ENCODE measurements at places on chromosomes 1 and 21. TPM values are rescaled to one million over a fixed set of nuclear protein-coding genes. Genes with fewer than 3 reads are reported as not detected.

DNA sequence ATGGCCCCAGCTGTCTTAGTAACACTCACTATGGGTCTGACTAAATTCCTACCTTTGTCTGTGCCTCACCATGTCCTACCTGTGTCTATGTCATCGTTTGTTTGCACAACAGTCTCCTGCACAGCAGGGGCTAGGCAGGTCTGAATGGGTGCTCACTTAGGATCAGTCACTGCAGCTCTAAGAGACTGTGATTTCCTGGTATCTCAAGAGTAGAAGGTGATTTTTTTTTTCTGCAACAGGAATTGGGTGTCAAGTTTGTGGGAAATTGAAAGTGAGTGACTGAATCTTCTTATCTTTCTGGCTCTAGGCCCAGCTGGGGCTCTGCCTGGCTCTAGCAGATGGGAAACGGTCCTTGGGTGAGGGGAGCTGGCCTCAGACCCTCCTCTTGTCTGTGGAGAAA, 46.4 kb upstream of the TRABD2B start:
- DNase-seq = no peak

DNA sequence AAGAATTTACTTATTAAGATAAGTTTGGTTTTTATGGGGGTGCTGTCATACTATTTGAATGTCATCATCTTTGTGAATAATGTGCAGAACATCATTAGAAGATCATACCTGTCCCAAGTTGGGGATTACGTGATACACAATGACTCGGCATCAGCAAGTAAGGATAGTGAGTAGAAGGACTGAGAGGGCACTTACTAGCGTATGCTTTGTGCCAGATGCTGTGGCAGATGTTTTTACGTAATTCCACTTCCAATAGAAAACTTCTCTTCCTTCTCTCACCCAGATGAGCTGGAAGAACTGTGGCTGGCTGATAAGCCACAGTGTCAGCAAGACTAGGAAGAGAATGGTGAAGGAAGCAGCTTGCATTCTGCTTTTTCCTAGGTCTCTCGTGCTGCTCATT, 28.1 kb upstream of the TGFB2 start:
- peak; percentile 61 for DNase-seq

The SVBP gene
- polyA plus RNA-seq = 40.0 TPM

The CELA2A gene
- not detected for polyA plus RNA-seq

GRCh38 chr1:20996554-20996953, 180.1 kb downstream of the EIF4G3 start:
- no peak for DNase-seq

GRCh38 chr21:46052703-46053651, 44.9 kb upstream of the COL6A2 start:
- DNase-seq = no peak

The KRTCAP2 gene
- polyA plus RNA-seq = 126 TPM

The MCOLN2 gene
- polyA plus RNA-seq = not detected

DNA sequence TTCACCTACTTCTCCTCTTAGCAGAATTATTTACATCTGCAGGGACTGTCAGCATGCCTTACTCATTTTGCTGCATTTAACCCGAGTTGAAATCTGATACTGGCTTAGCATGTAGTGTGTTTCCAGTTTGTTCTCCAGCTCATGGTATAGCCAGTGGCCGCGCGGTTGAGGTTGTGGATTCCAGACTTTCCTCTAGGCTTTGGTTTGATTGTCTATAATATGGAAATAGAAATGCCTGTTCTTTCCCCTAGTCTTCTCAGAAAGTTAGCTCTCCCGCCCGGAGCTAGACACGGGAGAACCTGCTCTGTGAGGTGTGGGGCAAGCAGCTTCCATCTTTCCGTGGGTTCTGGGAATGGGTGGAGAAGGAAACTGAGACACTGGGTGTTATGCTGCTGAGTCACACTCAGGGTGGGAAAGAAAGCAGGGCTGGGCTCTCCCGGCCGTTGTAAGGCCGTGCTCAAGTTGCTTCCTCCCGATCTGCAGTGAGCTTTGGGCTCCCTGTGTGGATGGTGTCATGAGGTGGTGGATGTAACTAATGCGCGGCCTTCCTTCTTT, 206.8 kb upstream of the TMEM51 start:
- DNase-seq = no peak

The SLC1A7 gene
- polyA plus RNA-seq = not detected

GRCh38 chr1:244302876-244303609, 148.7 kb downstream of the ADSS2 start:
- peak; percentile 85 for DNase-seq

DNA sequence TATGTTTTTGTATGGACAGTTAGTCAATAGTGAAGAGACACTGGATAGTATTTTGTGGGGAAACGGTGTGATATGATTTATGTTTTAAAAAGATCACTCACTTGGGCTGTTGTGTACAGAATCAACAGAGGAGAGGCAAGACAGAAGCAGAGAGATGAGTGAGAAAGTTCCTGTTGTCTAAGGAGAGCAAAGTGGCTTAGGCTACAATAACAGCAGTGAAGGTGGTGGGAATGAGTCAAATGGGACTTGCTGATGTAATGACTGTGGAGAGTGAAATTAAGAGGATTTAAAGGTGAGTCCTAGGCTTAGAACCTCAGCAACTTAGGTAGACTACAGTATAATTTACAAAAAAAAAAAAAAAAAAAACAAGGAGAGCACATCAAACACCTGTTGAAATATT, 169.2 kb upstream of the HP1BP3 start:
- DNase-seq = no peak

- no peak for DNase-seq
Observed at GRCh38 chr1:68188644-68189340, 43.5 kb downstream of the WLS start.

The NECTIN4 gene
- 0.09 TPM for polyA plus RNA-seq

- peak; percentile 33 for DNase-seq
Observed at GRCh38 chr1:209657140-209657879, 5.1 kb upstream of the LAMB3 start.

The TRMT1L gene
- 23.3 TPM for polyA plus RNA-seq
